ENCODE measurements at places on chromosomes 13 and 19.

DNA sequence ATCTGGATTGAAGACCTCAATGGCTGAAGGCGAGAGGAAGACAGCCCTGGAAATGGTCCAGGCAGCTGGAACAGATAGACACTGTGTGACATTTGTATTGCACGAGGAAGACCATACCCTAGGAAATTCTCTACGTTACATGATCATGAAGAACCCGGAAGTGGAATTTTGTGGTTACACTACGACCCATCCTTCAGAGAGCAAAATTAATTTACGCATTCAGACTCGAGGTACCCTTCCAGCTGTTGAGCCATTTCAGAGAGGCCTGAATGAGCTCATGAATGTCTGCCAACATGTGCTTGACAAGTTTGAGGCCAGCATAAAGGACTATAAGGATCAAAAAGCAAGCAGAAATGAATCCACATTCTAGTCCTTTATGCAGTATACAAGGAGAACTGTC lies 1.2 kb downstream of the POLR1D start:
- DNase-seq = no peak

DNA sequence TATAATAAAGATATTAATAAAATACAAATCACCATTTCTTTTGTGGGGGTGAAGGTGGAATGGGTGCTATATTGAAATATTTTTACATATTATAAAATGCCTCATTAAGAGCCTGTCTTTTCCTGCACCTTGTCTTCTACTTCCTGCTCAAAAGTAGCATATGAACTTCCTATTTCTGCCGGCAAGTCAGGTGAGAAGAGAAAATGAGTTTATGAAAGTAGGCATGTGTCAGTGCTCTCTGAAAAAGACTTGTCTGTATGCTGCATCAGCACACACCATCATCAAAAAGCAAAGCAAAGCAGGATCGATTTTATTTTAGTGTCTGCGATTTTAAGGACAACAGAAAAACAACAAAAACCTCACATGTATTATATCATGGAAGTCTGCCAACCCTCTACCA lies 114.2 kb downstream of the RAP2A start:
- DNase-seq = no peak

DNA sequence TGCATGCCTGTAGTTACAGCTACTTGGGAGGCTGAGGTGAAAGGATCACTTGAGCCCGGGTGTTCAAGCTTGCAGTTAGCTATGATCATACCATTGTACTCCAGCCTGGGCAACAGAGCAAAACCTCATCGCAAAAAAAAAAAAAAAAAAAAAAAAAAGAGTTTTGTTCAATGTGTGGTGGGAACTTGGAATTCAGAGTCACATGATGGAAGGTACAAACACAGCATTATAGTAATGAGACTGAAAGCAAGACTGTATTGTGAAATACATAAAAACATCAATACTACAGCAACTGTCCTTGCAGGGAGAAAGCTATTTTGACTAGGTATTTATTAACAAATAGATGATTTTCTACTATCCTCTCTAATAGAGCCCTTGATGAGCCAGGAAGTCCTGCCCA lies 393.2 kb downstream of the DLEU7 start:
- no peak for DNase-seq

DNA sequence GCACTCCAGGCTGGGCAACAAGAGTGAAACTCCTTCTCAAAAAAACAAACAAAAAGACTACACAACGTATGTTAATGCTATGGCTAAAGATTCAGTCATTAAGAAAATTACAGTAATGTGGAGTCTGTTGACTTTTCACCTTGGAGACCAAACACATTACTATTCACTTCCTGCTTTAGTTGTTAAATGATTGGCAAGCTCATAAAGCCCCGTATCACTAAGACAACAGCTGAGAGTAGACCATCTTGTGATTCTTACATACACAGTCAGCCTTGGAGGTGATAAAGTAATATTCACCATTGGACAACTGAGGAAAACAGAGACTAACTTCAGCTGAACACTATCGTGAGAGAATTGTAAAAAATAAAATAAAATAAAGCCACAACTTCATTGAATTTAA lies 86.5 kb downstream of the KCTD12 start:
- DNase-seq = no peak

- no peak for DNase-seq
These were observed 41.0 kb downstream of the N4BP2L2 start for GRCh38 chr13:32497589-32497988.

All from activated naive CD4-positive, alpha-beta T cell treated with anti-CD3 and anti-CD28 coated beads for 36 hours (primary cell).